ENCODE measurements at places on chromosomes 6 and 20.

- no peak for DNase-seq
Measured at GRCh38 chr20:13717631-13718044, 67.1 kb downstream of the ESF1 start.

- no peak for DNase-seq
Measured at GRCh38 chr20:50571466-50571865, 61.3 kb downstream of the PTPN1 start.

DNA sequence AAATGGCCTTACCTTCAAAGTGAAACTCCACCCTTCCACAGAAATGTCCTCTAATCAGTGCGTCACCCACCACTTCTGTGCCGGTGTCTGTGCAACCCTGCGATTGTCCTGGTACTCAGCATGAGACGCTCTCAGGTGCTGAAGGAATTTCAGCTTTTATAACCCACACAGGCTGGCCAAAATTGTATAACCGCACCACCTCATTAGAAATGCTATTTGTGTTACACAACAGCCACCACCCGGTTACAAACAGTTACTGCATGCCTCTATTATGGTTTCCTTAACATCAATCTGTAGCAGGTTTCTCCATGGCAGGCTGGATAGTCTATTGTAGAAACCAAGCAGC lies 51.5 kb downstream of the SLC23A2 start:
- peak; percentile 9 for DNase-seq

DNA sequence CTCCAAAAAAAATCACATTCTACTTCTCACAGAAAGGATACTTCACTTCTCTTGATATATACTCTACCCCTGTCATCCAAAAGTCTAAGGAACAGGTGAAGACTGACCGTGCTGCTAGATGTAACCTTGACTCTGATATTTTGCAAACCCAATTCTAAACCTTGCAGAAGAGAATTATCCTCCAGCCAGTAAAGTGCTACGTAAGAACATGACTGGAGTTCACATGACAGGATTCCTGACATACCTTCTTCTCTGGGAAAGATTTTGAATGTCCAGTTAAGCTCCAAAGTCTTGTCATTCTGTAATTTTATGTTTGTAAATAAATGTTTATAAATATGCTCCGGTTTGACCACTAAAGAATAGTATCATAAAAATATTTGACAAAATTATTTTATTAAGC lies 35.8 kb downstream of the BTBD9 start:
- no peak for DNase-seq

DNA sequence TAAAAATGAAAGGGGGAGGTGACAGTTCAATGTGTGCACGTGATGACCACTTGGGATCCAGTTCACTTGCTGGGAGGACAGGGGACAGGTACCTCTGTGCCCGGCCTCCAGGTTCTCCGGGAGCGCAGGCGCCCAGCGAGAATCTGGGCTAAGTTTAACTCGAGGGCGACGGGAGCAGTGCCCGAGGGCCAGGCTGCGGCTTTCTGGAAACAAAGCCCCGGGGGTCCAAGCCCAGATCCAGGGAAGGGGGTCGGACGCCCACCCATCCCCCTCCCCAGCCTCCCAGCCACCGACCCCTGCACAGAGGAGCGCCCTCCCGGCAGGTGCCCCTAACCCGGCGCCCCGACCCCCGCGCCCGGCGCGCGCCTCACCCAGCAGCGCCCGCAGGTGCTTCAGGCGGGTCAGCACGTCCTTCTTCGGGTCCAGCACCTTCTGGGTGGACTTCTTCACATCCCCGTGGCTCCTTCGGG lies 405 bp downstream of the RALGAPA2 start:
- DNase-seq, result no peak
